ENCODE measurements at places on chromosomes 13 and 19.

DNA sequence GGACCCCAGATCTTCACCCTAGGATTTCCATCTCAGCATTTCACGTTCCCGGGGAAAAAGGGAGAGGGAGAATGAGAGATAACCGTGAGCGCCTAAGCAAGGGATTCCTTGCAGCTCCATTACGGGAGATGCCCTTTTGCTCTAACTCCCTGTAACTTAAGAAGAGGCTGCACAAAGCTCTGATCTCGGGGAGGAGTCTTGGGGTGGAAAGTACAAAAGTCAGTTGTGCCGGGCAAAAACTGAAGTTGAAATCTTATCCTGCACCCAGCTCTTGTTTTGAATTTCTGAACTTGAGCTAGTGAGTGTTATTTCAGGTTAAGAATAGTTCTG lies 256.4 kb upstream of the SOX21 start:
- DNase-seq = no peak

- DNase-seq = peak; percentile 4
Observed at GRCh38 chr13:79190932-79191331, 215.1 kb downstream of the RBM26 start.

DNA sequence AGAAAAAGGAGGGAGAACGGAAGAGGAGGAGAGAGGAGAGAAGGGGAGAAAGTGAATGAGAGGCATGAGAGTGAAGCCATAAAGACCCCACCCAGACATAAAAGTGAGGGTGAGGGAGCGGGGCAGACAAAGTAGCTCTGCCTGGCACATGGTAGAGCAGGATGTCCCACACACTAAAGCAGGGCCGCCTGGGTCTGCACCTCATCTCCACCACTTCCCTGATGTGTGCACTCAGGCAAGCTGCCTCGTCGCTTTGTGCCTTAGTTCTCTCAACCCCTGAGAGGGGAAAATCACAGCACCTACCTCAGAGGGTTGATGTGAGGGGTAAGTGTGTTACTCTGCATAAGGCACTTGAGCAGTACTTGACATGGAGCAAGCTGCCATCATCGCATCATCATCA lies 488.1 kb downstream of the COG6 start:
- DNase-seq = no peak

GRCh38 chr19:14582894-14583340 lies at the start of gene CLEC17A:
CLEC17A (plus strand) TSS chr19:14583084; CDS start chr19:14583161, 77 bp downstream.
- DNase-seq = peak; percentile 44

- no peak for DNase-seq
Observed at GRCh38 chr19:18282788-18283141, 1.3 kb upstream of the JUND start.

DNA sequence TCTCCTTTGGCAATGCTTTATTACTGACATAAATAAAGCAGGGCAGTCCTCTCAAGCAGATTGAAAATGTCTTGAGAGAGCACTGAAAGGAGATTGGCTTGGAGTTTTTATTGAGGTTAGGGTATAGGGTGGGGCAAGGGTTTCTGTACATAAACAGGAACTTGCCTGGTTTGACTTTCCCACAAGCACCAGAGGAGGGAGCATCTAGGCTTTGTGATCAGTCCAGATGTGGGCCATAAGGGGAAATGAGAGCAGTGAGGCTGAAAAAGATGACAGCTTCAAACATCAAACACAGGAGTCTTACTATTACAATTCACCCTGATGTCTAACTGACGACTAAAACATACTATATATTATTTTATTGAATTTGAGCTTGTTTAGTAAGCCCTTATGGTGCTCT lies 260.9 kb downstream of the MTUS2 start:
- DNase-seq = no peak

DNA sequence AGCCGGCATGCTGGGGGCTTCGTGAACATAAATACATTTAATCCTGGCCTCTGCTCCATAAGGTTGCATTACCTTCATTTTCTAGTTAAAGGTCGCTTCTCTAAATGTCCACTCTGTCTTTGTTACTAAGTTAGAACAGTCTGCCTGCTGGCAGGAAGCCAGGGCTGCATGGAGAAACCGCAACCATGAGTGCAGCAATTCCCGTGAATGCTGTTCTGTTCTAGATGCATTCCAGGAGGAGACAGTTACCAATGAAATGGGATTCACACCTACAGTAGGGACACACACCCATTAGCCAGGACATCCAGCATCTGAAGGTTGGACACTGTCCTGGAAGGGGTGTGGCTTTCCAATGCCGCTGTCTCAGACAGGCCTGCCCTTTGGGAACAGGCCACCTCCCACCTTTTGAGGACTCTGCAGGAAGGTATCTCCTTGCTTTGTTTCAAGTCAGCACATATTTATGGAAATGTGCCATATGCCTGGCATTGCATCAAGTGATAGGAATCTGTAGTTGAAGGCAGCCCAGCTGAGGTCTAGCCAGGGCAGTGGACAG lies 129.7 kb downstream of the SLC7A1 start:
- no peak for DNase-seq

DNA sequence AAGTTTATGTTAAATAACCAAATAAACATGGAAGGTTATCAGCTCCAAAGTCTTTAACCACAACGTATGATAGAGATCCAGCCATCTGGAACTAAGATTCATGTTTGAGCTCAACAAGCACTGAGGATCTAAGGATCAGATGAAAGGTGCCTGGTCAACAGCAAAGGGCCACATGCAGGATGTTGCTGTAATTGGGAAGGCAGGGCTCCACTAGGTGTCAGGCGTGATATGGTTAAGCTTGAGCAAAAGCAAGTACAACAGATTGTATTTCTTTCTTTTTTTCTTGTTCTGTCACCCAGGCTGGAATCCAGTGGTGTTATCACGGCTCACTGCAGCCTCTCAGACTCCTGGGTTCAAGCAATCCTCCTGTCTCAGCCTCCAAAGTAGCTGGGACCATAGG lies 12.0 kb downstream of the EBPL start:
- DNase-seq = no peak

- no peak for DNase-seq
Observed at GRCh38 chr19:30376272-30376671, 4.1 kb downstream of the ZNF536 start.
